ENCODE measurements at places on chromosomes 5 and 9.
A peak's percentile ranks its signal among the peaks of the same experiment; 100 is the strongest.

DNA sequence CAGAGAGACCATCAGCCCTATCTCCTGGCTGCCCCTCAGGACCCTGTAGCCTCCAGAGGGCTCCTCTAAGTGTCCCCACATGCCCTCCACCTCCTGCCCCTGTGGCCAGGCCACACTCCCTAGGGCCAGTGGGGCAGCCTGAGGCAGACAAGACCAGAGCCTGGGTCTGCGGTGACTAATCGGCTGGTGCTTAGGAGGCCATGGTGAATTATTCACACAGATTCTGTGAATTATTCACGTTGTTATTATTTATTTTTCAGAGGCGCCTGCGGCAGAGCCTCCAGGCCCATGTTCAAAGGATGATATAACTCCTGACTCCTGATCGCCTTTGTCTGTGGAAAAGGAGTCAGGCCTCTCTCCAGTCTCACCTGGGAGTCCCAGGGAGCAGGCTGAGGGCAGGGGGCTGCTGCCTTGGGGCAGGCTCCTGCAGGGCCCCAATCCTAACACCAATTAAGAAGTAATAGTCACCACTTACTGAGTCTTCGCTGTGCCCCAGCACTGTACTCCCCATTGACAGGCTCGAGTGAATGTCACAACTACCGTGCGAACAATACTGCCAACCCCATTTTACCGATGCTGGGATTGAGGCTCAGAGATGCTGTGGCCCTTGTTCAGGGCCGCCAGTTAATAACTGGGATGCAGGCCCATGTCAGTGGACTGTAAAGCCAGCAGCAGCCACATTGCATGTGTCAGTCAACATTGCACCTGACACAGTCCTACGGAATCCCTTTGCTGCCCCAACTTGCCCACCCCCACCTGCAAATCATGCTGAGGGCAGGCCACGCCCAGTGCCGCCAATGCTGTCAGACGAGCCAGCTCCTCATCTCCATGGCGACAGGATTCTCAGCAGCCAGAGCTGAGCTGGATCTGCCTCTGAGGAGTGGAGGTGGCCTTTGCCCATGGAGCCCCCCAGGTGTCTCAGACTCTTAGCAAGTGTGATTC, 94.9 kb downstream of the PCDH1 start:
- DNase-seq, result no peak

DNA sequence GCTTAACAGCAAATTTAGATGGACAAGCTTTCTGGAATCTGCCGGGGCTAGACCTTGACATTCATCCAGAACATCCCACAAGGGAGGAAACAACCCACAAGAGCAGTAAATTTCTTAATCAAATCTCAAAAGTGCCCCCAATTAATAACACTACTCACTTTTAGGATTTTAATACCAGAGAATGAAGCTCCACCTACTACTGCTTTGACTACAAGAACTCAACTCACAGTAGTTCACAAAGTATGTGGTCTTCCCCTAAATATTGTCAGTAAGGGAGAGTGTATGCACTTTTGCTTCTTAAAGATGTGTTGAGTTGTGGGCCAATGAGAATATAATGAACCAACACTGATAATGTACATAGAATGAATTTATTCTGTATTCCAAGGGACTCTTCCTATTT, 94.7 kb downstream of the EBF1 start:
- DNase-seq, result no peak

GRCh38 chr9:120071760-120072159, 508.2 kb downstream of the CDK5RAP2 start:
- DNase-seq, result no peak

- no peak for DNase-seq
Measured at GRCh38 chr5:143277536-143277935, 126.0 kb downstream of the NR3C1 start.

- DNase-seq, result no peak
Measured at GRCh38 chr5:14071433-14071832, 71.7 kb upstream of the TRIO start.

DNA sequence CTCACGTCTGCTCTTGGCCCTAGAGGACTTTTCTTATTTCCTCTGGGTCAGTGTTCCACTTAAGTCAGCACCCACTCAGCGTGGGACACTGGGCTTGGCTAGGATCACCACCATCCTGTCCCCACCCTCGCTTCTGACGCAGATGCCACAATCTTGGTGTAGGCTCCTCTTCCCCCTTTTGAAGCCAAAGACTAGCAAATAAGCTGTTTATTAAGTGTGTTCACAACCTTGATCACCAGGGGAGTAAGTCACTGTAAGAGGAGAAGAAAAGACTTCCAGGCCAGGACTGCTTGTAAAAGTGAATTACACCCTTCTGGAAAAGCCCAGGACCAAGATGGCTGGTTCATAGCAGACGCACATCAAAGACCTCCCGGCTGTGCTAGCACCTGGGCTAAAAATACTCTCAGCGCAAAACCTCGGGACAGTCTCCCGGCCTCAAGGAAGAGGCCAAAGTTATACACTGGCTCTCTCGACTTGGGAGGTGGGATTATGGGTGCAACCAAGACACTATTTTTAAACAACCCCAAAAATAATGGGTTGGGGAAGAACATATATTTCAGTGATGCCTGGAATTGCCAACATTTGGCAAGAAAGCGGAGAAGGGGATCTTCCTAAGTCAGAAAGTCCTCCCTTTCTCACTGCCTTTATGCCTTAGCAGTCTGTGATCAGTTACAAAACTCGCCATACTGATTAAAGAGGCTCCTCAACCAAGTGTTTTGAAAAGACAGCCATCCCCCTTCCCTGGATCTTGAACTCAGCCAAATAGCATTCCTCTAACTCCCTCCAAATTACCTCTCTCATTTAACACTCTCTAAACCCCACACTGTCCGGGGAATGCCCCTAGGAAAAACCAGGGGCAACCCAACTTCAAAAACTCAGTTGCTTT, 69.4 kb downstream of the RAPGEF1 start:
- DNase-seq, result peak; percentile 79

- DNase-seq, result no peak
Measured at GRCh38 chr9:7402334-7403027, 397.1 kb downstream of the DMAC1 start.

DNA sequence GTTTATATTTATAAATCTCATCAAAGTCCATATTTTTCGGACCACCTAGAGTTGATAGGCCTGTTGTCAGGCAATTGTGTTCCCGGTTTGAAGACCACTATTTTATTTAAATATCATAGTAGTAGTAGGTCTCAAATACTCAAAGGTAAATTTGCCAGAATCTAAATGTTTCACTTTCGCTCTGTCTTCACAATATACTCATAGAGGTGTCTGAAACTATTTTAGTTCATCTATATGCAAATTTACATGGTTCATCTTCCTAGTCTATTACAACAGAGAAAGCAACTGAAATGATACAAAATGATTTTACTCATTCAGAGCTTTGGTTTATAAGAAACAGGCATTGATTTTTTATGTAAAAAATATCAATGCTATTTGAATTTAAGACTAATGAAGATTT, 1897.5 kb downstream of the EFNA5 start:
- DNase-seq, result no peak

DNA sequence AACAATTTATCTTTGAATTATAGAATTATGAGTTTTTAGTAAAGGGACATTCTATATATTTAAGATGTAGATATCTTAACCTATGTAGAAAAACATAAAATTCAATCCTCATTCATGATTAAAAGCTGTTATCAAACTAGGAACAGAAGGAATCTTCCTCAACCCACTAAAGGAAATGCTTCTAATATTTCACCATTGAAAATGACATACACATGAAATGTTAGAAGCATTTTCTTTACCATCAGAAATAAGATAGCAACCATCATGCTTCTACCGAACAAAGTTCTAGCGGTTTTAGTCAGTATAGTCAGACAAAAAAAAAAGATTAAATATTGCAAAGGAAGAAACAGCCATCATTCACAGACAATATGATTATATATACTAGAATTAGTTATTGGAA, 32.2 kb downstream of the SHOC1 start:
- no peak for DNase-seq

DNA sequence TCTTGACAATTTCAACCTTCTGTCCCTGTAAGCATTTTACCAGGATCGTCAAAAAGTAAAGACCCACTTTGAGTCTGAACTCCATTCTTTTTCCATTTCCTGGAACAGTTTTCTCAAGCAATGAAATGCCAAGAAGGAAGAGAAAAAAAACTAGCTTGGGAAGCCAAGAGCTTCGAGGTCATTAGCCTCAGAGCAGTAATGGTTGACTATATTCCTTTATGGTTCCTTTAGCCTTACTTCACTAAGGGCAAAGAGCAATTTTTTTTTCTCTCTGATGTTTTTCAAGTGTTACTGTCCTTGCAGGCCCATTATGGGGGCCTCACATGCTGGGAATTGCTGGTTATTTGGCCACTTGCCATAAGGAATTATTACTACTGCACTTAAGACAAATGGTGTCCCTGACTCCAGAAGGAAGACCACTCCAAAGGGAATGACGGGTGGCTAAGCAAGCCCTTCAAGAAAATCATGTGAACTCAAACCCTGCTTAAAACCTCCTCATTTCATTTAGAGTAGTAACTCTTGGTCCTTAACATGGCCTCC, 37.1 kb downstream of the BNC2 start:
- DNase-seq, result no peak

- DNase-seq, result no peak
Measured at GRCh38 chr9:19026375-19026774, 6.6 kb downstream of the SAXO1 start.

- DNase-seq, result no peak
Measured at GRCh38 chr9:18971909-18972308, 61.1 kb downstream of the SAXO1 start.

GRCh38 chr9:92664394-92665152, 5.4 kb downstream of the IPPK start:
- no peak for DNase-seq

DNA sequence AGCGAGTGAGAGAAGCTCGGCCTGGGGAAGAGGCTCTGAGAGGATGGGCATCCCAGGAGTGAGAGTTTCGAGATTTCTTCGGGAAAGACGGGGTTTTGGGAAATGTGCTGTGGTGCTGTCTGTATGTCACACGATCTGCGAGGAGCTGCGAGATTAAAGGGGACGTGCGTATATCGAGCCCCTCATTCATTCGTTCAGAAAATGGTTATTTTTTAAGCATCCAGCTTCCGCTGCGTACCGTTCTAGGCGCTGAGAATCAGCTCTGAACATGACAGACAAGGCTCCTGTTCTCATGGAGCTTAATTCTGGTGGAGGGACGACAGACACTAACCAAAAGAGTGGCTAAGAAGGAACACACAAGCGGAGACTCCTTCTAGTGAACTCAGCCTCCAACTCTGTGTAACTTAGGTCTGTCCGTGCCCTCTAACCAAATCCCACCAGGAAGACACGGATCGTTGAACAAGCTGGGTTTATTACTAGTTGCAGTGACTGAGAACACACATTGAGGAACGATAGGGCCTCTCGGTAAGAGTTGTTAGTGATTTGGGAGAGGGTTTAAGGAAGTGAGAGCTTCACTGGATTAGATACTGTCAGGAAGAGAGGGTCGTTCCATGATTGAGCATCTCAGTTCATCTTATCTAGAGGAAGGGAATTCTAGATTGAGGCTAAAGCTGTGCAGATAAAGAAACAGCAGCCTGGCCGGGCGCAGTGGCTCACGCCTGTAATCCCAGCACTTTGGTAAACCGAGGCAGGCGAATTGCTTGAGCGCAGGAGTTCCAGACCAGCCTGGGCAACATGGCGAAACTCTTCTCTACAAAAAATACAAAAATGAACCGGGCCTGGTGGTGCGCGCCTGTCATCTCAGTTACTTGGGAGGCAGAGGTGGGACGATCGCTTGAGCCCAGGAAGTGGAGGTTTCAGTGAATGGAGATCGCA, 1.0 kb upstream of the FBXW11 start:
- DNase-seq, result no peak
